Ovary (tissue), 10 donors: ENCODE measurements at places on chromosomes 1 and 21. TPM values are rescaled to one million over a fixed set of nuclear protein-coding genes. Genes with fewer than 3 reads are reported as not detected.

The LDLRAD1 gene
- 49.6 TPM for total RNA-seq

The DIO1 gene
- not detected for total RNA-seq

The SERPINC1 gene
- total RNA-seq = 1.1 TPM

The HECTD3 gene
- 36.1 TPM for total RNA-seq

The SEC16B gene
- total RNA-seq = 5.1 TPM

The RHEX gene
- total RNA-seq = 0.28 TPM

The GBP4 gene
- 8.4 TPM for total RNA-seq

The HRNR gene
- not detected for total RNA-seq

The IGSF5 gene
- 0.45 TPM for total RNA-seq

The HIVEP3 gene
- 5.2 TPM for total RNA-seq

The FCAMR gene
- not detected for total RNA-seq

The ABCG1 gene
- total RNA-seq = 9.3 TPM

The CYP4Z1 gene
- total RNA-seq = 0.80 TPM

The PDZK1 gene
- total RNA-seq = not detected

The AZIN2 gene
- 8.2 TPM for total RNA-seq

The ODR4 gene
- total RNA-seq = 16.9 TPM

The FCRL5 gene
- total RNA-seq = 0.35 TPM

The BARHL2 gene
- total RNA-seq = not detected

The DENND2C gene
- 3.6 TPM for total RNA-seq

The CACNA1S gene
- total RNA-seq = not detected

The ACTN2 gene
- 0.34 TPM for total RNA-seq

The HPCAL4 gene
- total RNA-seq = 1.8 TPM

The UBASH3A gene
- 0.47 TPM for total RNA-seq

The OR2T29 gene
- total RNA-seq = not detected

The CASQ2 gene
- total RNA-seq = 2.3 TPM

The RGS5 gene
- 12.2 TPM for total RNA-seq

The EVA1C gene
- total RNA-seq = 27.1 TPM

The RCSD1 gene
- total RNA-seq = 3.0 TPM

The TNFRSF4 gene
- total RNA-seq = 1.8 TPM

The CR1L gene
- total RNA-seq = 0.92 TPM

The CACNA1E gene
- 0.22 TPM for total RNA-seq

The HSPB7 gene
- 30.9 TPM for total RNA-seq

The XCL1 gene
- 0.15 TPM for total RNA-seq

The SELP gene
- total RNA-seq = 4.0 TPM

The RBP7 gene
- total RNA-seq = 8.3 TPM

The GPATCH2 gene
- 16.5 TPM for total RNA-seq

The RNF223 gene
- 0.92 TPM for total RNA-seq

The RGS8 gene
- total RNA-seq = 0.22 TPM

The OR10R2 gene
- total RNA-seq = not detected

The PLA2G2F gene
- total RNA-seq = not detected

The FAM3B gene
- not detected for total RNA-seq

The APOBEC4 gene
- not detected for total RNA-seq

The AVPR1B gene
- not detected for total RNA-seq

The CD84 gene
- total RNA-seq = 10.9 TPM

The PAQR6 gene
- total RNA-seq = 0.73 TPM

The THEM5 gene
- not detected for total RNA-seq

The MARK1 gene
- total RNA-seq = 2.3 TPM

The JUN gene
- 50.7 TPM for total RNA-seq

The TAL1 gene
- 4.7 TPM for total RNA-seq

The SHISAL2A gene
- not detected for total RNA-seq

The GATAD2B gene
- 67.9 TPM for total RNA-seq

The VAV3 gene
- 7.4 TPM for total RNA-seq

The MYCL gene
- 2.2 TPM for total RNA-seq
